ENCODE measurements at places on chromosomes 6 and 20.

DNA sequence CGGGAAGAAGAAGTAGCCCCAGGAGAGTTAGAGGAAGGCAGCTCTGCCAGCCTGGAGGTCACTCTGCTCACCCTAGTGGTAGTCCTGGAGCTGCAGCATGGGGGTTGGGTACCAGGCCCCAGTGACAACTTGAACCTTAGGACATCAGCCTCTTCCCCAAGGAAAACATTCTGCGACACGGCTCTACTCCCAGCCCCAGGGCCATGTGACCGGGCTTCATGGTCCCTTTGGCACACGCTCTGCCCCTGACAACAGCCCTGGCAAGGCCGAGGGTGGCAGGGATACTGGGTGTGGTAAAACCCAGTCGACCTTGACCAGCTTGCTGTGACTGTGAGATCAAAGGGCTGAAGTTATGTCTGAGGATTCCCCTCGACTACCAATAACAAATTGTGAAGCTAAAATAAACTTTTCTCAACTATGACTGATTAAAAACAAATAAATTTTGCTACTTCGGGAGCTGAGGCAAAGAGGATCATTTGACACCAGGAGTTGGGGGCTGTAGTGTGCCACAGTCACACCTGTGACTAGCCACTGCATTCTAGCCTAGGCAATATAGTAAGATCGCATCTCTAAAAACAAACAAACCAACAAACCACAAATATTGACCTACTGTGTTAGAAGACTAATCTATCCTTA is 24.4 kb upstream of the ARID1B start:
- no peak for DNase-seq

GRCh38 chr6:152068622-152069261 is 261.3 kb downstream of the ESR1 start:
- no peak for DNase-seq

DNA sequence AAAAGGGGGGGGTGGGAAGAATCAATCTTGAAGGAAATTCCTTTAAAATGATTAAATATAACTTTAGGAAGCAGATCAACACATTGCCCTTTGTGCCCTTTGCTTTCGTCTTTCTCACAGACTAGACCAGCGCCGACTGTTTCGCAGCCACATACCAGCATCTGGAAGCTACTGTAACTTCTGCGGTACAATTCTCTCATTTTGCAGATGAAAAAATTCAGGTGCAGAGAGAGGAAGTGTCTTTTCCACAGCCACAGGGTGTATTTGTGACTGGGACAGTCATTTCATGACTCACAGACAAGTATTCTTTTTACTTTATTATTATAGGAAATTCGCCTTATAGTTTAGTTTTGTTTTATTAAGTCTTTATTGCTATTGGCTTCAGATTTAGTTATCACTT is 84.2 kb downstream of the UST start:
- peak; percentile 31 for DNase-seq

- DNase-seq, result no peak
Measured at GRCh38 chr20:48562586-48563116, 265.1 kb downstream of the PREX1 start.

DNA sequence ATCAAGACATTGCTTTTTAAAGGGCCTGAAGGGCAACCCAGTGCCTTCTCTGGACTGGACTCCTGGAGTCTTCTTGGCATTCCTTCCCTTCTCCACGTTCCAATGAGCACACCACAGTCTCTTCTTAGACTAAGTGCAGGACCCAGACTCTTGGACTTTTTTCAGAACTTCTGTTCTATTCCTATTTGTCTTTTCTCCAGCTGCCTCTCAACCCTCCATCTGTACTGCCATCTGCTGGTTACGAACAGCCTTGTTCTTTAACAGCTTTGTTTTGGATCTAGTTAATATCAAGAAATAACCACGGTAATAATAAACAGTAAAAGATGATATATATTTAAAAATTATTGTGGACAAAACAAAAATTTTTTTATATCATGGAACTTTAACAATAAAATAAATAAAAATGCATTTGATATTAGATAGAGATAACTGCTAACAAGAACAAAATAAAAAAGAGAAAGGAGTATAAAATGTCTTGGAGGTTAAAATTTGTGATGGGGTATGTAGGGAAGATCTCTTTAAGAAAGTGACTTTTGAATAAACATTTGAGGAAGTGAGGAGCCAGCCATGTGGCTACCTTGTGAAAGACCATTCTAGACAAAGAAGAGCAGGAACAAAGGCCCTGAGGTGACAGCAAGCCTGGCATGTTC is 105.1 kb upstream of the HCRTR2 start:
- no peak for DNase-seq

DNA sequence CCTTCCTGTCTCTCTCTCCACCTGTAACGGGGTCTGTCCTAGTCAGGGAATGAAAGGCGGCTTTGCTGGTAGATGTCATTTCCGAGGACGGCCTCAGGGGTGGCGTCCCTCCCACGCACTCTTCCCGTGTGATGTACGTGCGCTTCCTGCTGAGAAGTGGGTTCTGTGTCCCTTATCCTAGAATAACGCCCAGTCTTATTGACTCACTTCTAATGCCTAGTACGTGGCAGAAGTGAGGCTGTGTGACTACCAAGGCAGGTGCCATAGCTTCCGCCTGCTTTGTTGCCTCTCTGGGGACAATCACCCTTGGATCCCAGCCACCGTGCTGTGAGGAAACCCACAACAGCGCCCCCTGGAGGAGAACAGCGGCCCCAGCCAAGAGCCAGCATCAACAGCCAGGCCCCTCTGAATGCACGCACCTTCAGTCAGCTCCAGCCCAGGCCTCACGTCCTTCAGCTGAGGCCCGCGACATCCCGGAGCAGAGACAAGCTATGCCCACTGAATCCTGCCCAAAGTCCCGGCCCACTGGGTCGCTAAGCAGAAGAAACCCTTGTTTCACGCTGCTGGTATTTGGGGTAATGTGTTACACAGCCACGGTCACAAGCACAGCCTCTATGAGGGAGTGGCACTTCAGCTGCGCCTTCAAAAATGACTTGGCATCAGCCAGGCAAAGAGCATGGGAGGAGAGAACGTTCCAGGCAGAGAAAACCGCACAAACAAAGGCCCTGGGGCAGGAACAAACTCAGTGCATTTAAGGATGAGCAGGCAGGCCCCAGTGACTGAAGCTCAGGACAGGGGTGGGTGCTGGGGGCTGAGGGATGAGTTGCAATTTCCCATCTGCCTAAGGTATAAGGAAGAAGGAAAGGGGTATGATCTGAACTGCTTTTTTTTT is 224.2 kb downstream of the NFATC2 start:
- peak; percentile 51 for DNase-seq

- no peak for DNase-seq
Measured at GRCh38 chr6:25138934-25139415, 140.2 kb upstream of the CARMIL1 start.

DNA sequence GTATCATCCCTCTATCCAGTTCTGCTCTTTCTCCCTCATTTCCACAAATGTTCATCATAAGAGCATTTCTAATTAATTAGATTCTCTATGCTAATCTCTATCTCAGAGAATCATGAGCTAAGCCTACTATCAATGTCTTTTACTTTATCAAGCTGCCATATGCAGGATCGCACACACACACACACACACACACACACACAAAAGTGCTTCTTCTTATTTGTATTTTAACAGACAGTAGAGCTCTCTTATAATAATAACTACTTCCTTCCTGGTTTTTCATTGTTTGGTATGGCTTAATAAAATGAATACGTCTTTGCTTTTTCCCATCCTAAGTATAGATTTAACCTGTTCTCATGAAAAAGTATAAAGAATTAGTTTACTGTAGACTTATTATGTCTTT is 170.2 kb downstream of the HAO1 start:
- no peak for DNase-seq

DNA sequence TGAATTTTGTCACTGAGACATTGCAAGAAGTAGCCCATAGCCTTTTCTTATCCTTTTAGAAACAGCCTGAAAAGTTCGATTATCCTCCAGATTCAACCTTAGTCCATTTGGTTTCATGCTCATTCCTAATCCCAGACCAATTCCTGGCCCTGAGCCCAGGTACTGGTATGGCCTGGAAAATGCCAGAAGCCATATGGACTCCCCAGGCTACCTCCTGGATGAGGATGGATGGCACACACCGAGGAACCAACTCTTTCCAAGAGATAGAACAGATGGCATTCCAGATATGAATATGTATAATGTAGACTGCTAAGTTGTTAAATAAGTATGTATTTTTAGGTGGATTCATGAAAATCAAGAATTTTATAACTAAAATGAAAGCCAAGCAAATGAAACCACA is 51.6 kb upstream of the SNAP25 start:
- DNase-seq, result no peak

DNA sequence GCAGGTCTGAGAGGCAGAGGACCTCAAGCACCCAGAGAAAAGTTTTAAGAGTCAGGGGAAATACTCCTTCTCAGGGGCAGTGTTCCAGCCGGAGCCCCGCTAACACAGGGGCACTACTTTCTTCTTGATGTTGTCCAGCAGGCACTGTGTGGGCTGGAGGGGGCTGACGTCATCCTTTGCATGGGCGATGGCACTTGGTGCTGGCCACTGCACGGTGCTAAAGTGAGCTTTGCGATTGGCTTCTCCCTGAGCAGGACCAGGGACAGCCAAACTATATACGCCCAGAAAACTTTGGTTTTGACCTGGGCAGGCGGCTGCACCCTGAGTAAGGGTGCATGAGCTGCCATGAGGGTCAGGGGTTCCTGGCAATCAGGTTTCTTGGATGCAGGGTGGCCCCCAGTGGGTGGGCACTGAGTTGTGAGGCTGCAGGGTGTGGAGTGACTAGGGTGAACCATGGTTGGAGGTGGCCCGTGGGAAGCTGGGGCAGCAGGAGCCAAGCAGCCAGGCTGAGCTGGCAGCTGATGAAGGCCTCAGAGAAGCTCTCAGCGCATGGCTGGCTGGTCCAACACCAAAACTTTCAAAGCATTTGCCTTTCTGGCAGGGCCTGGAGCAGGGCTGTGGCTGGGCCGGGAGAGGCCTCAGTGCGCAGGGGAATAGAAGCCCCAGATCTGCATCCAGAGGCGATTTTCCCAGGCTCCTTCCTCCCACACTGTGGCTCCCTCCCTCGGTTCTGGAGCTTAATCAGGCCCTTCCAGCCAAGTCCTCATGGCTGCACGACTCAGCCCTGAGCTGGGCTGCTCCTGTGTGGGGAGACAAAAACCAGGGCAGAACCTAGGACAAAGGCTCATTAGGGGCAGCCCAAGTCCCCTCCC is 18.3 kb downstream of the MRPS18A start:
- no peak for DNase-seq

- no peak for DNase-seq
Measured at GRCh38 chr6:80330961-80331360, 224.5 kb downstream of the BCKDHB start.

DNA sequence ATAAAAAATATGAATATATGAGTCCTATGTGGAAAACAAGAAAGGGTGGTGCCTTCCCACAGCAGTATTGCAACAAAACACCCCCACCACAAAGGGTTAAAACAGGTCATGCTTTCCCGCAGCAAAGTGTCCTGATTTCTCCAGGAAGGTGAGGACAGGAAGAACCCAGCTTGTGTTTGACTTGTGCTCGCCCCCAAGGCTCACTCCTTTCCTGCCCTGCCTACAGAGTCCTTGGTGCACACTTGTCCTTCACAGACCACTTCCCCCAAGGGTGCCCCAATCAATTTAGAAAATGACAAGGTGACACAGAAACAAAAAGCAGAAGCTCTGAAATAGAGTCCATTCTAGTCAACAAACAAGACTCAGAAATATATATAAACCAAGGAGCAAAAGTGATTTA is 237.4 kb downstream of the PTPRK start:
- no peak for DNase-seq

GRCh38 chr6:43257367-43258145 is 14.3 kb downstream of the TTBK1 start:
- no peak for DNase-seq

GRCh38 chr6:147750413-147750812 is 241.9 kb downstream of the SAMD5 start:
- no peak for DNase-seq

- DNase-seq, result no peak
Measured at GRCh38 chr6:37435373-37435772, 2.4 kb downstream of the CMTR1 start.

DNA sequence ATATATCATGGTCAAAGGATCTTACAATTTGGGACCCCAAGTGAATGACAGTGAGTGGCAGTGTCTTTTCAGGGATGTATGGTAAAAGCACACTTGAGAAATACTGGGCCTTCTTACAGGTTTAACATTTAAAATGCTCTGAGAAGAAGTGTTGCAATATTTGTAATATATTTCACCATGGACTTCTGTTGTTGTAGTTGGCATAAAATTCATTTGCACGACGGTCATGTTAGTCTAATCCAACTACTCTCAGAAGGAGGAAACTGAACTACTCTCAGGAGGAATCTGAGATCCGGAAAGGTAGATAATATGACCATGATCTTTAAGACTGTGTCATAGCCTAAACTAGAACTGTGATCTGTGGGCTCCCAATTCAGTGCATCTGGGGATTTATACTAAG is 700.1 kb downstream of the HDGFL1 start:
- DNase-seq, result no peak

GRCh38 chr6:15623276-15624116 is 39.3 kb downstream of the DTNBP1 start:
- no peak for DNase-seq

GRCh38 chr6:157536223-157536545 is 155.2 kb downstream of the ZDHHC14 start:
- DNase-seq, result no peak

- no peak for DNase-seq
Measured at GRCh38 chr6:153099636-153100035, 31.4 kb downstream of the RGS17 start.

DNA sequence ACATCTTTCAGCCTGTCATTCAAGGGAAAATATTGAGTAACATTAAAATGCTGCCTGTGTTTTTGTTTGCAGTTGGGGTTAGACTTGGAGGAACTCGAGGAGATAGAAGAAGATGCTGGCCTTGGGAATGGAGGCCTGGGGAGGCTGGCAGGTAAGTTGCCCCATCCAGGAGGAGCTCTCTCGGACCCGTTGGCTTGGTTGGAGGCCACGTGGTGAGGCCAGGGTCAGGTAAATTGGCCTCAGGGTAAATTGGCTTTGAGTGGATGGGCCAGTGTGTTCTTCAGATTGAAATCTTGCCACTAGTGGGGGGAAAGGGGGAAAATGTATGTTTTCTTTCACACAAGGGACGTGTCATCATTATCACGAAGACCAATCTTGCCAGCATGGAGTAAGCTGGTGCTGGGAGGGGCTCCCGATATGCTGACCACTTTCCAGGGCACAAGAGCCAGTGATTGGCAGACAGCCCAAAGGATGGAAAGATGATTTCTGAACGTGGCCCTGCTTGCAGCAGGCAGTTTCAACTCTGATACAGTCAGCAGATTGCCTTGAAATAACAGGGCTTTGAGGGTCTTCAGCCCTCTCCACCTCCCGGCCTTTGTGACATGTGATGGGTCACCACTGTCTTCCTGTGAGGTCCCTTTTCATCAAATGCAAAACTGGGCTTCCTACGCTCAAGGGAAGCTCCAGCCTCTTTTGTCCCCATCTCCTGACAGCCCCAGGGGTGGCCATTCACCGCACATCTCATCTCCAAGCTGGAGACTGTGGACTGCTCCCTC is 21.4 kb downstream of the PYGB start:
- no peak for DNase-seq

GRCh38 chr20:63433351-63433750 is 39.1 kb downstream of the KCNQ2 start:
- DNase-seq, result no peak

Measured in activated CD4-positive, alpha-beta T cell treated with anti-CD3 and anti-CD28 coated beads, Interleukin-2, amount 50 U/mL, for 1 hour (primary cell).